ENCODE measurements at places on chromosomes 16 and 17.

DNA sequence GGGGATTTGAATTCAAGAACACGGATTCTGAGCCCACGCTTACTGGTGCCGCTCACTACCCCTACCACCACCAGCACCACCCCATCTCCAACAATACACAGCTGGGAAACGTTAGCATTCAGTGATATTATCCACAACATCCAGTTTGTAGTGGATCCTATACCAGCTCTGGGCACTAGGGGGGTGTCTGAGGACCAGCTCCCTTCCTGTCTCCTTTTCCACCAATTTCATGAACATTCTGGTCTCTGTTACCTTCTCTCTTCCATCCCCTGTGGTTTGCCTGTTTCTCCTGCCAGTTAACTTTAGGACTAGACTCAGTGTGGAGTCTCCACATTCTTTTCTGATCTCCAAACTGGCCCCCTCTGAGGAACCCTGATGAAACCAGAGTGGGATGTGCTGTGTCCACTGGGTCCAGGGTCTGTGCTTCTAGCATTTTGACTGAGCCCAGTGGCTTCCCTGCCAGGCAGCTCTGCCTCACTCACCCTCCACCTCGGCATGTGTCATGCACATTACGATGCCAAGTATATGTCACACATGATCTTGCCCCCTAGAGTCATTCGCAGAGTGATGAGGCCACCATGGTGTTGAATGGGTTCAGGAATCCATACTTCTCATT, 187.0 kb upstream of the CDH13 start:
- no peak for DNase-seq

DNA sequence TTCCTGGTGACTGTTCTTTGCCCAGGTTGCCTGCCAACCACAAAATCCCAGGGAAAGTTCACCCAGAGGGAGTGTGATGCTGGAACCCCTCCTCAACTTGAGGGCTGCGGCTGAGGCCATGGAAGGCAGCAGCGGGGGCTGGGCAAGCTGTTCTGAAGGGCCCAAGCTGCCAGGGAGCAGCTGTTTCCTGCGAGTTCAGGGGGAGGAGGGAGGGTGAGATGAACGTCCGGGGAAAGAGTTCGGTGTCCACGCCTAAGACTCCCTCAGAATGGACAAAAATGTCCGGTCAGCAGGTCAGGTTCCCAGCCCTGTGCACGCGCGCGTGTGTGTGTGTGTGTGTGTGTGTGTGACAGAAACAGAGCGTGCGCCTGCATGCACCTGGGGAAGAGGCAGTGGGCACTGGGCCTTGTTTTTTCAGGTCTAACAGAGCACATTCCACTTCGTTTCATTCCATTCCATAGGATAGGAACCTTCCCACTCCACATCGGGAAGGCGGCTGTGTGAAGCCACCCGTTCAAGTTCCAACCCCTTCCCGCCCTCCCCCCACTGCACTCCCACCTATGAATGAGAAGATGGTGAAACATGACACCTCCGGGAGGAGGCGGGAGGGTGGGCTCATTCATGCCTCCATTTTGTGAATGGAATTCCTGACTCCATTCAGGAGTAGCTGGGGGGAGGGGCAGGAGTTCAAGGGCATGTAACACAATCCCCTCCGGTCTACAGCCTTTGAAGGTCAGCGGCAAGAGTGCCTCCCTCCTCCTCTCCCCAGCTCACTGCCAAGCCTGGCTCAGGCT, 15.7 kb downstream of the ETV4 start:
- DNase-seq: no peak

- DNase-seq: no peak
Observed at GRCh38 chr17:72565006-72565405, 444.2 kb downstream of the SOX9 start.

GRCh38 chr17:29400818-29401217, 10.7 kb downstream of the TAOK1 start:
- no peak for DNase-seq

DNA sequence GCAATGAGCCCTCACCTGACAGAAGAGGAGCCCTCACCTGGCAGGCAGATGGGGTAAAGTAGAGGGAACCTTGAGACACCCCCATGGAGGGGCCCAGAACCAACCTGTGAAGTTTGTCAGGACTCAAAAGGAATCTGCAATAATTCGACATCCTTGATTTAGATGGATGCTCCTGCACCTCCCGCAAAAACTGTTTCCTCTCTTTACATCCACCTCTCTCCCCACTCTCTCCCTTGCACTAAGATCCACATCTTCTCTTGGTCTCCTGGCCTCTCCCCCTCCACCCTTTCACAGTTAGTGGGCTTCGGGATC, 34.9 kb upstream of the RBFOX3 start:
- no peak for DNase-seq

DNA sequence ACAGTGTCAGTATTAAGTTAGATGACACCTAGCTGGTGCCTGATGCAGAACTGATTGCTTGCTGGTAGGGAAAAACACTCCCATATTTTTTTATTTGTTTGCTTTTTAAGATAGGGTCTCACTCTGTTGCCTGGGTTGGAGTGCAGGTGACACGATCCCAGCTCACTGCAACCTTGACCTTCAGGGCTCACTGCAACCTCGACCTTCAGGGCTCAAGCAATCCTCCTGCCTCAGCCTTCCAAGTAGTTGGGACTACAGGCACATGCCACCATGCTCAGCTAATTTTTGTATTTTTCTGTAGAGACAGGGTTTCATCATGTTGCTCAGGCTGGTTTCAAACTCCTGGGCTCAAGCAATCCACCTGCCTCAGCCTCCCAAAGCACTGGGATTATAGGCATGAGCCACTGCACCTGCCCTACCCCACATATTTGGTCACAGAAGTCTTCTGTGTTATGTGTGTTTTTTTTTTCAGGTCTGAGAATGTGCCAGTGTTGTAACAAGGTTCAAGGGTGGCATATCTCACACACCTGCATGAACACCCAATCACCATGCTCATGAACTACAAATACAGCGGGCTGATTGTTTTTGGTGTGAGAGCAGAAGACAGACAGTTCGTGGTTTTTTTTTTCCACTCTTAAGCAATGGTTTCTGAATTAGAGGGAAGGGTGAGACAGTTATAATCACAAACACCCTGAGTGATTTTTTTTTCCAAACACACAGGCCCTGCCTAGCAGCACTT, 22.8 kb downstream of the SPAG9 start:
- no peak for DNase-seq
